Activated CD4-positive, CD25-positive, alpha-beta regulatory T cell treated with anti-CD3 and anti-CD28 coated beads, Interleukin-2, amount 50 U/mL, for 72 hours (primary cell): ENCODE measurements at places on chromosomes 16 and 17.

DNA sequence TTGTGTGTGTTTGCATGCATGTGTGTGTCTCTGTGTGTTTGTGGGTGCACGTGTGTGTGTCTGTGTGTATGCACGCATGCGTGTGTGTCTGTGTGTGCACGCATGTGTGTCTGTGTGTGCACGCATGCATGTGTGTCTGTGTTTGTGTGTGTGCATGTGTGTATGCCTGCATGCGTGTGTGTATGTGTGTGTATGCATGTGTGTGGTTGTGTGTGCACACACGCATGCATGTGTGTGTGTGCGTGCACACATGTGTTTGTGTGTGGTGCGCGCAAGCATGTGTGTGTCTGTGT, 239.9 kb upstream of the TNRC6C start:
- DNase-seq = no peak

GRCh38 chr17:59669944-59670343, 37.3 kb downstream of the PTRH2 start:
- no peak for DNase-seq

DNA sequence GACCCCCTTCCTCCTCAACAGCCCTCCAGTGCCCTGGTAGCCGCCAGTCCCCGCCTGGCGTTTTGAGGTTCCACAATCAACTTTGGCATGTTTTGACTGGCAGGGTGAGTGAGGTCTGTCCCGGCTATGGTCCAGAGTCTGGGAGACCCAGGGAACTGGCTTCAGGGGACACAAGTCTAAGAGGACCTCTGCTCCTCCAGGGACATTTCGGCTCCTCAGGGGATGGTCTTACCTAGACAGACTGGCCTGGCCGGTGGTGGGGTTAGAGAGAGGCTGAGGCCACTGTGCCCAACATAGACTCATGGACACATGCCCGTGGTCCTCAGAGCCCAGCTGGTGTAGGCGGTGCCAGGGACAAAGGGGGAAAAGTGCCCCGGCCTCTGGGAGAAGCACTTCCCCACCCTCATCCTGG, 2.2 kb downstream of the TMC8 start:
- no peak for DNase-seq

- no peak for DNase-seq
Measured at GRCh38 chr16:78715106-78715505, 615.7 kb downstream of the WWOX start.

DNA sequence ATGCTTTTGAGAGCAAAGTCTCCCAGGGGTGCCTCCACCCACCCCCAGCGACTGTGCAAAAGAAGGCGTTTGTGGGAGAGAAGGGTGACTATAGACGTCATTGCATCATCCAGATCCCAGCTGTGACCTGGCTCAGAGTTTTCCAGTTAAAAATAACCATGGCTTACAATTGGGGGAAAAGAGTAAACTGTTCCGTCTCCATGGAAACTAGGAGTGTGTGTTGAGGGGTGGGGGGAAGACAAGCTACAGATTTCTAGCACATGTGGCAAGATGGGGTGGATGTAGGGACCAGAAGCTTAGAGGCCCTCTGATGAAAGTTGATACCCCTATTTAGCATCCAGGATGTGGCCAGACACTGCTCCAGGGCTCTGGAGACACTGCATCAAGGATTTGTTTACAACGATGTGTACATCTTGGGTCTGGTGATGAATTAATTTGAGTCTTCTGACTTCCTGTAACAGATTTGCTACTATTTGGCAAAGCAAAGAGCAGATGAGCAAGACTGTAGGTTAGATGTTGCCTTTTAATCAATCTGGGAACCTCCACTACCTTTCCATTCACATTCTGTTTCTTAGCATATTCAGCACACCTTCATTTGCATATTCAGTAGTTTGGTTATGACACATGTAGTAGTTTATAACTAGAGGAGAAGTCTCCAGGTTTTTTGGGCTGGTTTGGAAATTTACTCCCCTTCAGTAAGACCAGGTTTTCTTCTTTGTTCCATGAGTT, 6.2 kb upstream of the DUSP14 start:
- DNase-seq = no peak

DNA sequence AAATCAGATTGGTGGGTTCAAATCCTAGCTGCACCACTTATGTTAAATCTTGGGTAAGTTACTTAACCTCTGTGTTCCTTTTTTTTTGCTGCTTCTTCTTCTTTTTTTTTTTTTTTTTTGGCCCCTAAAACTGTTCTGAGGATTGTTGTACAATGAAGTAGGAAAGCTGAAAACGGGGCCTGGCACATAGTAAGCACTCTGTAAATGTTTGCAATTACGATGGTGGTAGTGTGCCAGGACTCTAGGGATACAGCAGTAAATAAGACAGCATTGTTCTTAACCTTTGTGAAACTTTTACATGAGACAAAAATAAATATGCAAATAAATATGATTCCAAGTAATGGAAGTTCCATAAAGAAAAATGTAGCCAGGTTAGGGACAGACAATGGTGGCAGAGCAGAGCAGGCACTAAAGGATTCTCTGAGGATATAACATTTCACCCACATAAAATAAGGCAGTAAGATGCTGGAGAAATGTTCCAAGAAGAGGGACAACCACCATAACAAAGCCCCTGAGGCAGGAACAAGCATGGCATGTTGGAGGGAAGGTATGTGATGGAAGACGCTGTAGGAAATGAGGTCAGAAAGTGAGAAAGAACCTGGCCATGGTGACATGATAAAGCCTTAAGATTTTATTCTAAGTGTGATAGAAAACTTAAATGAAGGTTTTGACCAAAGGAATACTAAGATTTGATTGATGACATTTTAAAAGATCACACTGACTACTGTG, 127.3 kb downstream of the NLK start:
- no peak for DNase-seq

- DNase-seq = no peak
Measured at GRCh38 chr16:79466111-79466510, 134.4 kb downstream of the MAF start.

- DNase-seq = no peak
Measured at GRCh38 chr16:27195076-27195741, 8.1 kb upstream of the KDM8 start.

- no peak for DNase-seq
Measured at GRCh38 chr16:81723098-81723723, 55.9 kb upstream of the PLCG2 start.

- DNase-seq = no peak
Measured at GRCh38 chr17:2681650-2682049, 29.9 kb downstream of the CLUH start.

DNA sequence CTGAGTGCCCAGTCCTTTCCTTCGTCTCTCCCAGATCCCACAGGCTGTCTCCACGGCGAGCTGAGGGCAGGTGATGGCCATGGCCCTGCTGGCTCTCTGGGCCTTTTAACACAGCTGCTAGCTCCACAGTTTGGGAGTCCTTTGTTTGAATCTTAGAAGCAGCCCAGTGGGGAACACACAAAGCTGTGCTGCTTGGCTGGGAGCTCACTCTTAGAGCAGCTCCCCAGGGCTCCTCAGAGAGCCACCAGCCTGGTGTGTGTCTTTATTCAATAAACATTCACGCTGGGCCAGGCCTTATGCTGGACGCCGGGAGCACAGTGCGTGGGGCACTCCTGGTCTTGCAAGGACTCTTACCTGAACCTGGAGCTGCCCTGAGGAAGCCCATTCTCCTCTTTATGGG, 29.7 kb downstream of the WNT3 start:
- no peak for DNase-seq

DNA sequence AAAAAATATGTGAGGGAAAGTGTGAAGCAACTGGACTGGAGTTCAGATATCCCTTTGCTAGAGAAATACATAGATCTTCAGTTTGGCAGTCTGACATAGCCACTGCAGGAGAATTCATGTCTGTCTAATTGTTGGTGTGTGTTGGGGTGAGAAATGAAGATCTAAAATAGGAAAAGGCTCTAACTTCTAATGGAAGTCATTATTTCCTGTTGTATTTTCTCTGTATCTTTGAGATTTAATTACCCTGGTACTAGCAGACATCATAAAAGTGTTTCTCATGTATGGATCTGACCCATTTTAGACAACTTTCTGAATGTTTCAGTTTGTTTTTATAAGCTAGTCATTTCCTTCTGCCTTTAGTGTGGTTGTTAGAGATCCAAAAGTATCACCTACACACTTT, 128.3 kb downstream of the NLK start:
- DNase-seq = no peak

GRCh38 chr16:56370875-56371659, 54.3 kb downstream of the AMFR start:
- no peak for DNase-seq
